ENCODE measurements at places on chromosomes 16 and 17.

DNA sequence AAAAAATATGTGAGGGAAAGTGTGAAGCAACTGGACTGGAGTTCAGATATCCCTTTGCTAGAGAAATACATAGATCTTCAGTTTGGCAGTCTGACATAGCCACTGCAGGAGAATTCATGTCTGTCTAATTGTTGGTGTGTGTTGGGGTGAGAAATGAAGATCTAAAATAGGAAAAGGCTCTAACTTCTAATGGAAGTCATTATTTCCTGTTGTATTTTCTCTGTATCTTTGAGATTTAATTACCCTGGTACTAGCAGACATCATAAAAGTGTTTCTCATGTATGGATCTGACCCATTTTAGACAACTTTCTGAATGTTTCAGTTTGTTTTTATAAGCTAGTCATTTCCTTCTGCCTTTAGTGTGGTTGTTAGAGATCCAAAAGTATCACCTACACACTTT lies 128.3 kb downstream of the NLK start:
- no peak for DNase-seq

DNA sequence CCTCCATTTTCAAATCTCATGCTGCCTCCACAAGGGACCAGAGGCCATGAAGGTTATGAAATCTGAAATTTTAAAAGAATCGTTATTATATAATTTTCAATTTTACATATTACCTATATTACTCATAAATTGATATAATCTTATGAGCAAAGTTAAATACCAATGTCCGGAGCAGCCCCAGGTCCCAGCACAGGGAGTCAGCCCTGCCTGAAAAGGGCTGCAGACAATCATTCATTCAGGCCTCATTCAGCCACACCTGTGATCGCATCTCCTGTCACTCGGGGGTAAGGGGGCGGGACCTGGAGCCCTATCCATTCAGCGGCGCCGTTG lies 172.5 kb downstream of the AHSP start:
- DNase-seq, result no peak

DNA sequence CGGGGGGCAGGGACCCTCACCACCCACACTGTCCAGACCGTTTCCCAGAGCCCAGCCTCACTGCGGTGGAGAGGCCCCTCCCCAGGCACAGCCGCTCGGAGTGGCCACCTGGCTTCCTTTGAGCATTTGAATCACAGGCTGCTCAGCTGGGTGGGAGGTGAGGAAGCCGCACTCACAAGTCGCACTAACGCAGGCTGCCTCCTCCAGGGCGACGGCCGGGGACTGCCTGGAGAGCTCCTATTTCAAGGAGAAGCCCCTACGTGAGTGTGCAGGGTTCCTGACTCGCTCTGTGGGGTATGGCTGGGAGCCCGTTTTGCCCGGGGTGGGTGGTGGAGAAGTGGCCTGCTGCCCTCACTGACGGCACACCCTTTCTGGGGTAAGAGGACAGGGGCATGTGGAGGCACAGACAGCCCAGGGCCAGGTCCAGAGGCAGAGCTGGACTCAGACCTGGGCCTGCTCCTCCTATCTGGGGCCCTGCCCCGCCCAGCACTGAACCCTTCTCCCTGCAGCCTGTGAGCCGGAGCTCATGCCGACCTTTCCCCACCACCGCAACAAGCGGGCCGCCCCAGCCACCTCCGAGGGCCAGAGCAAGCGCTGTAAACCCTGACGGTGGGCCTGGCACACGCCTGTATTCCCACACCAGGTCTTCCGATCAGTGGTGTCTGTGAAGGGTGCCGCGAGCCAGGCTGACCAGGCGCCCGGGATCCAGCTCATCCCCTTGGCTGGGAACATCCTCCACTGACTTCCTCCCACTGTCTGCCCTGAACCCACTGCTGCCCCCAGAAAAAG lies 6.2 kb downstream of the SPATA2L start:
- DNase-seq, result no peak

- DNase-seq, result no peak
Measured at GRCh38 chr16:27726621-27727261, 176.8 kb downstream of the KATNIP start.

DNA sequence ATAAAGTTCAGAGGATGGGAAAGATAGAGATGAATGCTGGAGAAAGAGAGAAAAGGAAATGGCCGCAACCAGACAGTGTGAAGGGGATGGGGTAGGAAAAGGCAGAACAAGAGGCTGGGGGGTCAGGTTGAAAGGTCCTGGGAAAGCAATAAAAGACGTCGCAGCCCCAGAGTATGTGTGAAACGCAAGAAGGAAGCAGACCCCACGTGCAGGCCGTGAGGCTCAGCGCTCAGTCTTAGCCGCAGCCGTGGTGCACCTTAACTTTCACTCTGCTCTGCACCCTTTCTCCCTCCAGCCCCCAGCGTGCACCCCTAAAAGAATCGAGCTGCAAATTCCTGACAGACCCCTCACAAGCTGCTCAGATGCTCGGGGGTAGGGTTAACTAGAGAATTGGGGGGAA lies 1.9 kb downstream of the DNAH17 start:
- no peak for DNase-seq

GRCh38 chr17:62933501-62934385 lies 32.3 kb upstream of the TANC2 start:
- no peak for DNase-seq

DNA sequence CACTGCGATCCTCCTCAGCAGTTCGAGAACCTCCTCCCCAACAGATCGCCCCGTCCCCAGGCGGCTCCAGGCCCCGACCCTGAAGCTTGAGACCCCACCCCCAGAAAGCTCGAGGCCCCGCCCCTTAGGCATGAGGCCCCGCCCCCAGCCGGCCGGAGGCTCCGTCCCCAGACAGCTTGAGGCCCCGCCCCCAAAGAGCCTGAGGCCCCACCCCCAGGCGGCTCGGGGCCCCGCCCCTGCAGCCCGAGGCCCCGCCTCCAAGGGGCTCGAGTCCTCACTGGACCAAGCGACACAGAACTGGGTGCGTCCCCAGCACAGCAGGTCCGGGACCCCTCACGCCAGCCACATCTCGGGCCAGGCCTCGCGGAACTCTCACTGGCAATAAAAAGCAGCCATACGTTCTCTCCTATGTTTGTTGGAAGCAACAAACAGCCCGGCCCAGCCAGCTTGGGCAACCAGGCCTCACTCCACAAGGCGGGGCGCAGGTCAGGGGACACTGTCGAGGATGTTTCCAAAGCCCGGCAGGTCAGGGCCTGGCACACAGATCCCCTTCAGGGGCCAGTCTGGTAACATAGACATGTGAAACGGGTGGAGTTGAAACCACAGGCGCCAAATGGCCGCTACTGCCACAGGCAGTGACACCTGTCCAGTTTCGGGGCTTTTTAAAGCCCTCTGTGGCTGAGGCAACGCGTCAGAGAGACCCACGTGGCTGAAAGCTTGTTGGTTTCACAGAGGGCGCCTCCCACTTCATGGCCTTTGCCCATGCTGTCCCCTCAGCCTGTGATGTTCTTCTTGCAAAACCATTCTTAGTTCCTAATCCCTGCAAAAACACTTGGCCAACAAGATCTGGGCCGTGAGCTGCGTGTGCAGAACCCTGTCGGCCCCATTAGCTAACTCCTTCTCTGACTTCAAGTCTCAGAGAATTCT lies 224.2 kb downstream of the PARN start:
- DNase-seq, result no peak

- DNase-seq, result peak; percentile 18
Measured at GRCh38 chr17:42221886-42222745, 27.8 kb upstream of the GHDC start.

- peak; percentile 73 for DNase-seq
Measured at GRCh38 chr17:38799501-38800236, at the start of gene PIP4K2B. PIP4K2B (minus strand) TSS chr17:38799556; CDS start chr17:38799424, 132 bp downstream.

GRCh38 chr17:61289408-61290385 lies 109.9 kb upstream of the TBX2 start:
- DNase-seq, result no peak

- DNase-seq, result no peak
Measured at GRCh38 chr17:75087558-75088453, at the start of gene SLC16A5. SLC16A5 (plus strand) TSS chr17:75087954; CDS start chr17:75093637, 5,683 bp downstream.

DNA sequence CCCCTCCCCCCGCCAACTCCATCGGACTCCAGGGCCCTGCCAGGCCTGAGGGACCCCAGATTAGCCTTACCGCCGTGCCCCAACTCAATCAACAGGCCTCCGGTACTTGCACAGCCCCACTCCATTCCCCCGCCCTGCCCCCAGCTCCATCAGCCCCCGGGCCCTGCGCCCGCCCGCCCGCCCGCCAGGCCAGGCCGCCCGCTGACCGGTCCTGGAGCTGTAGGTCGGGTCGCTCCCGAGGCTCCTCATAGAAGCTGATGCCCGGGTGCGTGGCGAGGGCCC lies 308 bp downstream of the GTF3C1 start:
- DNase-seq, result no peak

GRCh38 chr17:10119203-10120108 lies 79.0 kb downstream of the GAS7 start:
- no peak for DNase-seq

- DNase-seq, result no peak
Measured at GRCh38 chr16:89170346-89171215, 967 bp upstream of the CDH15 start.

DNA sequence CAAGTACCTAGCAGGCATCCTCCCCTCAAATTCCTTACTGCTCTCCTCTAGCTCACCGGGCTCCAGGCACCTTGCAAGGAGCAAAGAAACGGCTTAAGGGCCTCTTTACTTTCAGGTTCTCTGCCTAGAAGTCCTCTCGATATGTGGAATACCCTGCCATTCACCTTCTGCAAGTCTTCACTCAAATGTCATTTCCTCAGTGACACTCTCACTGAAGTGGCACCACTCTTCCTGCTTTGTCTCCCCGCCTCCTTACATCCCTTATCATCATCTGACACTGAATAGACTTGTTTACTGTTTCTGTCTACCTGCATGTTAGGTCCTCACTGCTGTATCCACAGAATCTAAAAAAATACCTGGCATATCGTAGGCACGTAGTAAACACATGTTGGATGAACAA lies 947 bp downstream of the SLC7A6OS start:
- no peak for DNase-seq

DNA sequence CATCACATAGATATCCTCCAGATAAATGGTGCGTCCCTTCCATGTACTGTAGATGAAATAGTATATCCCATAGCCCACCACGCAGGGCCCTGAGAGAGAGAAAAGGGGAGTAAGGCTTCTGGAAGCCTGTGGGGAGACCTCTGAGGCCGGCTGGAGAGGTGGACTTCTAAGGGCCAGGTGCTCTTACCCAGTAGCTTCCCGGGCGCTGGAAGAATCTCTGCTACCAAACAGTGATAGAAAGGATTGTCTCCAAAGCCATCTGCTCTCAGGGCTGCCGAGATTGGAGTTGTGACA lies 718 bp downstream of the SAT2 start:
- no peak for DNase-seq
